ENCODE measurements at places on chromosomes 1 and 21. TPM values are rescaled to one million over a fixed set of nuclear protein-coding genes. Genes with fewer than 3 reads are reported as not detected.

TPTE gene
- total RNA-seq: not detected

OR6K3 gene
- not detected for total RNA-seq

CYP2J2 gene
- total RNA-seq: 0.58 TPM

TTC39A gene
- 7.2 TPM for total RNA-seq

NBPF26 gene
- total RNA-seq: 7.0 TPM

MSH4 gene
- total RNA-seq: not detected

C1orf94 gene
- not detected for total RNA-seq

B3GALT2 gene
- 0.78 TPM for total RNA-seq

C8A gene
- total RNA-seq: not detected

PTAFR gene
- not detected for total RNA-seq

UMODL1 gene
- total RNA-seq: not detected

DNA sequence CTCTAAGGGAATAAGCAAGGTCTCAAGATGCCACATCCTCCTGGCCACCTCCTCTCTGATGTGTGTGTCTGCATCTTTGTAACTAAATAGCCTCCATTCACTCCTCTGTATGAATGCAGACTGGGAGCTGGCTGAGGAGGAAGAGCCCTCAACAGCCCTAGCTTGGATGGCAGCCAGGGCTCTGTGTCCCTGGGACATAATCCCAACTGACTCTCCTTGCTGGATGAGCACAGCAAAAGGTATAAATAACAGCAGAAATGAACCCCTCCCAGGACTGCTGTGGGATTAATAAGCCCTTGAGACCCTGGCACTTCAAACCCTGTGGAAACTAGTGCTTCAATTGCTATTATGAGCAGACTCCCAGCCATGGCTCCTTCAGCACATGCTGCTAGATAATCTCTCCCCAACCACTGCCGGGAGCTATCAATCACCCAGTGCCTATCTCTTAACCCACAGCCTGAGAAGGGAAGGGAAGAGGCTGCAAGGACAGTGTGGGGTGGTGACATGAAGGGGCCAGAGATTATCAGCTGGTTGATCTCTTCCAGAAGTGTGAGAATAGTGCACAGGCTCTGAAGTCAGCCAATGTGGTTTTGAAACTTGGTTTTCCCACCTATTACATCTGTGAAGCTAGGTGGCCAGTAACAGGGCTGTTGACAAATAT, 152.2 kb downstream of the TNR start:
- no peak for DNase-seq

- no peak for DNase-seq
Measured at GRCh38 chr1:178037510-178038253, 56.2 kb upstream of the RASAL2 start.

GRCh38 chr1:235022981-235023710, 105.5 kb downstream of the TOMM20 start:
- DNase-seq: no peak

GRCh38 chr1:171488190-171488929, 3.0 kb downstream of the PRRC2C start:
- no peak for DNase-seq

DNA sequence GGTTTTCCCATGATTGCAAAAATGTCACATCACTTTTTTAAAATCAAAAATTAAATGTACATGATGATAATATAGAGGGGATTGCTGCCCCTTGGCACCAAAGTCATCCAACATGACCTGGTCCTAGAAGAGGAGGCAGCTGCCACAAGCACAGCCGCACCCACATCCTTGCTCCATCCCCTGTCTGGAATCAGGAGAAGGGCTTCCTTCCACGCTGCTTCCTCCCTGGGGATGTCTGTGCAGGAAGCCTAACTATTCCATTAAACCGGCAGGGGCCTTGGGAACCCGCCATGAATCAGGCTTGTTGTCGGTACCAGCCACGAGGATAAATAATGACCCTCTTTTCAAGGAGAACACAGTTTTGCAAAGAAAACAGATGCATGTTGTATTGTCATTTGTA, 68.7 kb upstream of the AJAP1 start:
- no peak for DNase-seq

DNA sequence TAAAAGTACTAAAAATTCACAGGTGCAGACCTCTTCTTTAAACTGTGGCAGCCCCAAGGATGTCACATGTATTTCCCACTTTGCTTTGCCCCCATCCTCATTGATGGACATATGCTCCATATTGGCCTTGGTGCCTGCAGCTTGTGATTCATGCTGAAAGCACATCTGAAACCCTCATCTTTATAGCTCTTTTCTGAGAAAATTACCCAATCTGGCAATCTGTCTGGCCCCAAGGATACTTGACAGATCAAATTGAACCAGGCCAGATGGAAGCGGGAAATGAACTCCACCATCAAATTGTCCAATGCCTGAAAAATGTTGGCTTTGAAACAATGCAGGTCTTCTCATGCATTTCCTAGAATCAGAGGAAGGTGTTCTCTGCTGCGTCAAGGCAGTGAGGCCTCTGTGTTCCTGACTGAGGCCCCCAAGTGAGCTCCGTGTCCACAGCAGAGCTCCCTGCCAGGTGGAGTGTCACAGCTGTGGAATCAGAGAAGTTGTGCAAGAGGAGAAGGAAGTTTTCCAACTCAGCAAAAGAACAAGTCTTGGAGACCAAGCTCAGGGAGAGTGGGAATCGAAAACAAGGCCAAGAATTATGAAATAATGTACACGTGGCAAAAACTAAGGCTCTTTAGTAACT, 323.7 kb downstream of the PLPP3 start:
- no peak for DNase-seq

DNA sequence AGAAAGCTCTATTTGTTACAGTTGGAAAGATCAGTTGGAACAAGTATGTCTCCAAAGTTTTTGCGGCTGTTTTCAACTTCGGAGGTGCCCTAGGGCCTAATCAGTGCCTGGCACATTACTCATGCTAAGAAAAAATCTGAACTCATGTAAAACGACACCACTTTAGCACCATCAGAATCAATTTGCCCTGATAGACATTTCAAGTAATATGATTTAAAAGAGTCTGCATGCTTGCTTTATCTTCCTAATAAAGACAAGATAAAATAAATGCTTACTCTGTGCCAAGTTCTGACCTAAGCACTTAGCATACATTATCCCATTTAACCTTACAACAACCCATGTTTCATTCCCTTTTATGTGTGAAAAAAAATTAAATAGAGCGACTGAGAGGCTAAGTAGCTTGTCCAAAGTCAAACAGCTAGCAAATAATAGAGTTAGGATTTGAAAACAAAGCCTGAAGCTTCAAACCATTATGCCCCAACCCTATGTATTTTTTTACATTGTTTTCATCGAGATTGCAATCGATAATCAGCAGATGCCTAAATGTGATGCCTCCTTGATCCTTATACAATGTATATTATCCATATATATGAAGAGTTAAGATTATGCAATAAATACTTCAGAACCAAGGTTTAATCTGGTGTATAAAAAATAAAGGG, 91.3 kb downstream of the DENND1B start:
- DNase-seq: no peak

GRCh38 chr21:34580181-34580700, 34.7 kb downstream of the RCAN1 start:
- no peak for DNase-seq

DNA sequence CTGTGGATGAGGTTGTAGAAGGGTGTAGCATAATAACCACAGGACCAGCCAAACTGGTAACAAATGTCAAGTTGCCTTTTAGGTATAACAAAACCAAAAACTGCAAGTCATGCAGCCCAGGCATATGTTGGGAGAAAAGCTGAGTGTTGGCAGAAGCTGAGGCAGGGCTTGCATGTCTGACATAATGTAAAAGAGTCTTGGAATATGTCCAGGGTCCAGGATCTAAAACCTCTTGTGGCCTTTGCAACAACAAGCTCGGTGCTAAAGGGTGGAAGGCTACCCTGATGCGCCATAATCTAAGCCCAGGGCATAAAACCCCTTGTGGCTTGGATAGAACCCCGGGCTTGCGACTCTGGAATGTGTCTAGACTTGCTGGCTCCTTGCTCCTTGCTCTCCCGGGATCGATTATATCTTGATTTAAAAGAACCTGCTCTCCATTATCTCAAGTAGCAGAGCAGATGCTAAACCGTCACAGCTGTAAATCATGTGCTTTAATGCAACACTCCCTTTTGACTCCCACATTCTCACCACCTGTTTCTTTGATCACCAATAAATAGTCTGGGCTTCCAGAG, 26.5 kb upstream of the SLC35A3 start:
- DNase-seq: no peak

- DNase-seq: no peak
Measured at GRCh38 chr1:222357252-222357651, 190.7 kb downstream of the HHIPL2 start.

- no peak for DNase-seq
Measured at GRCh38 chr1:189117072-189117770, 1360.4 kb downstream of the BRINP3 start.

GRCh38 chr1:80047791-80048190, 1041.3 kb upstream of the ADGRL4 start:
- DNase-seq: no peak

GRCh38 chr1:110783292-110783918, 89.5 kb upstream of the CD53 start:
- peak; percentile 36 for DNase-seq
